ENCODE measurements at places on chromosomes 11 and 22. TPM values are rescaled to one million over a fixed set of nuclear protein-coding genes. Genes with fewer than 3 reads are reported as not detected.

Gene EIF3M
- 599 TPM for total RNA-seq

Gene KRTAP5-9
- not detected for total RNA-seq

Gene CYTH4
- 0.07 TPM for total RNA-seq

GRCh38 chr11:14676068-14676467, 32.5 kb downstream of the PDE3B start:
- no peak for DNase-seq

GRCh38 chr11:25038131-25038530, 541.3 kb downstream of the LUZP2 start:
- DNase-seq: no peak

DNA sequence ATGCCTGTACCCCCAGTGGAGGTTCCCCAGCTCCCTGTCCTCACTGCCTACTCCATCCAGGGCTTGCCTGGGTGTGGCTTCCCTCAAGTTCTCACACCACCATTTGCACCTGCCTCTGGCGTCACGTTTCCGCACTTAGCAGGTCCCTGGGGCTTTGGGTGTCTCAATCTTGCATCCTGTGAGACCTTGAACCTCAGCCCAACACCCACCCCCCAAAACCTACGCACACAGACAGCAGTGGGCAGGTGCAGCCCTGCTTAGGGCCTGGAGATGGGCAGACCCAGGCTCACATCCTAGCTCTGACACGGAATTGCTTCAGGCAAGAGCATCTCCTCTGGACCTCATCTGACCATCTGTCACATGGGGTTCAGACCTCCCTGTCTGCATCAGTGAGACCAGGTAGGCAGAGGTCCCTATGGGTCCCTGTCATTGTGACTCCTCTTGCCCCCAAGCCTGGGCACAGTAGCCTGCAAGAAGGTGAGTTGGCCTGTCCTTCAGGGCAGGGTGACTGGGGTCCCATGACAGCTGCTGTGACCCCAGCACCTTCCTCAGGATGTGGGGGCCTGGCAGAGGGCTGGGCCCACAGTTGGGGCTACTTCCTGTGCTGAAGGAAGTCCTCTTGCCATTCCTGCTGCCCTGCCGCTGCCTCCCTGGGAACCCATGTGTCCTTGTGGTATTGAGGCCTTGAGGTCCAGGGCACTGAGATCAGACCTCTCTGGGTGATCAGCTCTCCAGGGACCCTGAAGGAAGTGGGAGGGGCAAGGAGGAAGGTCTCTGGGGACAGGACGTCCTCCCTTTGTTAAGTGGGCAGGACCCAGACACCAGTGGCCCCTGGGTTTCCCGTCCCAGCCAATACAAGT, 2.0 kb downstream of the SIPA1 start:
- no peak for DNase-seq

- DNase-seq: no peak
Observed at GRCh38 chr11:8794126-8794525, 111.5 kb downstream of the RPL27A start.

DNA sequence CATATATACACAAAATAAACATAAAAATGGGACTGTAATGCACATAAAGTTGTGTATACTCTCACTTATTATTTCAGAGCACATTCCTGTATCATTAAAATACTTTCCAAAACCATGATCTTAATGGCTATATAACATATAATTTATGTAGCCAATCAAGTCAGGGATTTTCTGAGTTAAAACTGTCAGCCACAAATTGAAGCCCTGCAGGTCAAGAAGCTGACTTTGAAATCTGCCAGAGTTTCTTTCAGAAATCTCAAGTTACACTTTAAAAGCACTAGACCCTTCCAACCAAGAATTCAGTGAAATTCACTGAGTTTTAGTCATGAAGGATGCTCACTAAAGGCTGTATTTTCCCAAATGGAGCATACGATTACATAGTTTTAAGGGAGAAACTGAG, 47.6 kb downstream of the PHF21A start:
- no peak for DNase-seq

- DNase-seq: no peak
Observed at GRCh38 chr22:30347255-30347892, 9.3 kb downstream of the SF3A1 start.

DNA sequence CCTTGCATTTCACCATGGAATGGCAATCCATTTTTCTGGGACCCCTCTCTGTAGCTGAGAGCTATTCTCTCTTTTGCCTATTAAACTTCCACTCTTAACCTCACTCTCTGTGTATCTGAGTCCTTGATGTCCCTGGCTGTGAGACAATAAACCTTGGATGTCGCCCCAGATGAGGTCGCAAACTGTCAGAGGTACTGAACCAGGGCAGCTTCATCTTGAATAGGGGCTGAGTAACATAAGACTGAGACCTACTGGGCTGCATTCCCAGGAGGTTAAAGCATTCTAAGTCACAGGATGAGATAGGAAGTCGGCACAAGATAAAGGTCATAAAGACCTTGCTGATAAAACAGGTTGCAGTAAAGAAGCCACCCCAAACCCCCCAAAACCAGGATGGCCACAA, 68.0 kb downstream of the RSF1 start:
- no peak for DNase-seq

- DNase-seq: no peak
Observed at GRCh38 chr22:29348956-29349355, 33.5 kb upstream of the RASL10A start.

Gene SCGB1C1
- total RNA-seq: not detected

GRCh38 chr22:39988386-39989114, 6.2 kb upstream of the FAM83F start:
- DNase-seq: no peak

Gene PRODH
- total RNA-seq: 2.1 TPM

Gene BTG4
- total RNA-seq: not detected

DNA sequence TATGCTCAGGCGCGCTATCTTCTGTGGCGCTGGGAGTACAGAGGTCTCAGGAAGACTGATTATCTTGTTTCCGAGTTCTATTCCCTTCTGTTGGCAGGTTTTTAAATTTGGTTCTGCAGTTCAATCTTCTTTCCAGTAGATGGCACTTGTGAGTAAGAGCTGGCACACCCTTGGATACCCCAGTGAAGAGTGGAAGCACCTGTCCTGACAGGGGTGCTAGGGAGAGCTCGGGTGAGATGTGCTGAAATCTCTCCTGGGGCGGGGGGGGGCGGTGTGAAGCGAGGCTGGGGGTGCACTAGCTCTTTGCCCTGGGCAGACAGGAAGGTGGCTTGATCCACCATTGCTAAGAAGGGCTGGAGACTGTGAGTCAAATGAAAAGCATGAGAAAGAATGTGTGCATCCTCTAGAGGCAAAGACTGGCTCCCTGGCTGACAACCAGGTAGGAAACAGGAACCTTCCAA, 679.9 kb upstream of the CCDC179 start:
- DNase-seq: no peak

Gene OR6A2
- total RNA-seq: 0.07 TPM

Measured in epithelial cell of proximal tubule (primary cell).